Suppressor macrophage treated with lipopolysaccharide for 1 hour (primary cell): ENCODE measurements at places on chromosomes 11 and 22.

GRCh38 chr22:46039535-46039934 is 62.6 kb upstream of the WNT7B start:
- DNase-seq, result no peak

GRCh38 chr22:17733466-17733865 is 40.8 kb downstream of the BID start:
- no peak for DNase-seq

DNA sequence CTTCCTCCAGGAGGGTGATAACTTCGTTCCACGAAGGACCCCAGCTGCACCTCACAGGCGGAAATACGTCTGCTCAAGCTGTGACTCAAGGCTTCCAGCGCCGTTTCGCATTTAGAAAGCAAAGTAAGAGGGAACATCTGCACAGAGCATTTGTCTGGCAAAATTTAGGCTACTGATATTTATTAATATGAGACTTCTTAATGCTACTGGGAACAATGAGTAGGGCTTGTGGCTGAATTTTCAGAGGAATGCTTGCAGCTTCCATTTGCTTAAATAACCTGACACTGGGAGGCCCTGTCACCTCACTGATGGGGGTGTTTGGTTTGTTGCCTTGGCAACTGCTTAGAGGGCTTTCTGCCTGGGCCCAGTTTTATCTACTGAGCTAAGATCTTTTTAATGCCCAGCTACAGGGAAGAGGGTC is 14.7 kb upstream of the ST14 start:
- DNase-seq, result no peak

DNA sequence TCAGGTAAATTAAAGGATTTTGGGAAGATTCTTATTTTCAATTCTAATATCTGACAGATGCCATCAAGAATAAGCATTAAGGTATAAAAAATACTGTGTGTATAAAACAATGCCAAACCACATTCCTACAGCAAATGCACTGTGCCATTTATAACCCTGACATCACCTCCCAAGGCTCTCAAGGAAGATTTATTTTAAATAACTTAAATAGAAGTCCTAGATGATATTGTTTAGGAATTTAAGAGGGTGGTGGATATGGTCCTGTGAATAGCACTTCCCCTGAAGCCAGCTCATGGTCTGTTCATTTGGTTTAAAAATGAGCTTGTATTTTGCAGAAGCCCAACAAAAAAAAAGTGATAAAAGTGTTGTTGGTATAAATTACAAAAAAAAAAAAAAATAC is 32.1 kb downstream of the PPIL2 start:
- no peak for DNase-seq

DNA sequence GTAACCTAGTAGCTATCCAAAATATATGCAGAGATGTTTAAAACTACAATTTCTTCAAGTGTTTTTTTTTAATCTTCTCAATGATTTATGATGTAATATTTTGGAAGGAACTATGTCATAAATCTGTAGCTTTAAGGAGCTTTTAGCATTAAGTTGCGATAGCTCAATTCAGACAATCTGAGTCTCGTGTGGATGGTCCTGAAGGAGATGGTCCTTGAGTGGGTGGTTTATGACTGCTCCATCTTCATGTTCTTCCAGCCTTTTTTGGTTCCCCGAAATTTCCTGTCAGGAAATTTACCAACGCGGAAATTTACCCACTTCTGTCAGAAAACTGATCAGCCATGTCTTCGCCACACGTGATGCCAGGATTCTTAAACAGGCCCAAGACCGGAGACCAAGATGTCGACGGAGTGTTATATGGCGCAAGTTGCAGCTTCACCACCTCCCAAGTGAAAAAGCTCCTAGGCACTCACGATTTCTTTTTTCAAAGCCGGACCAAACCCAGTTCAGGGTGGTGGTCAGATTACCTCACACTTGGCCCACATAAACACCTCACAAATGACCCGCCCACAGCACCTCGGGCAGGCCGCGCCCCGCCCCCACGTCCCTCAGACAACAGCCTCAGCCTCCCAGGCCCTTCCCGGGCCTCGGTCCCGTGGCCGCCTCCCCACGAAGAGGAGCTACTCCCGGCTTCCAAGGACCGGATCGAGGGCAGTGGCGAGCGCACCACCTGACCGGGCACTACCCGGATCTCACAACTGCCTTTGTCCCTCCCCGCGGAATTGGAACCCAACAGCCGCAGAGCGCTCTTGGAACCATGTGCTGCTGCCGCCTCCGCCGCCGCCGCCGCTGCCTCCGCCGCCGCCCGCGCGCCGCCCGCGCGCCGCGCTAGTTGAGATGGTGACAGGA is at the start of gene MORC2:
Gene MORC2, minus strand, starts transcription at position 760 of the 909 bp plus-strand sequence. CDS start 885 bp downstream, outside the sequence.
- no peak for DNase-seq

DNA sequence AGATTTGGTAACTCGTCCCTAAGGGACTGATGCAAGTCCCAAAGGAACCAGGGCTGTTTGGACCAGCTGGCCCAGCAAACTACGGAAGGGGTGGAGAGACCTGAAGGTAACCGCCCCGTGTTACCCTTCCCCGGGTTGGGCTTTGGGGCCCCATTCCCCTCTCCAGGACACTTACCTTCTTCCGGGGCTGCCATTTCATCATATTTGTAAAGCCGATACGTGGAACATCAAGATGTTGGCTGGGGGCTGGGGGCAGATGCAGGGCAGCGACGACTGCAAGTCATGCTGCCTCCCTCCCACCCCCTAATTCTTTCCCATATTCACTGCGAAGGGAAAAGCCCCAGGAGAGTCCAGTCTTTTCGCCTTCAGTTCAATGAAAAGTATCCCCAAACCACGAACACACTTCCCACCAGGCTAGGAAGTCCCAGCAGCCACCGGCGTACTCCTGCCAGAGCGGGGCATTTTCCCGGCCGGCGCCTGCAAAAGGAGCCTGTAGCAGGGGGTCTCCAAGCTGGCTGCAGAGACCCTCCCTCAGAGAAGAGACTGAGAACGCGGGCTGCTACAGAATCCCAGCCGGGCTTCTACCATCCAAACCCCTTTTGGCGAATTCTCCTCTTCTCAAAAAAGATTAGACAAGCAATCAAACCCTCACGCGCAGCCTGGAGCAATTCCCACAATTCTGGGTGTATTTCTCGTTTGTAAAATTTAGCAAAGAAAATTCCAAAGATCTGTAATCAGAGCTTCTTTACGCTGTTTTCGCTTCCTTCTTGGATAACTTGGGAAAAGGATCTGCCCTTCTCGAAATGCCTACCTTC is 236.7 kb downstream of the TTC28 start:
- DNase-seq, result peak; percentile 21

DNA sequence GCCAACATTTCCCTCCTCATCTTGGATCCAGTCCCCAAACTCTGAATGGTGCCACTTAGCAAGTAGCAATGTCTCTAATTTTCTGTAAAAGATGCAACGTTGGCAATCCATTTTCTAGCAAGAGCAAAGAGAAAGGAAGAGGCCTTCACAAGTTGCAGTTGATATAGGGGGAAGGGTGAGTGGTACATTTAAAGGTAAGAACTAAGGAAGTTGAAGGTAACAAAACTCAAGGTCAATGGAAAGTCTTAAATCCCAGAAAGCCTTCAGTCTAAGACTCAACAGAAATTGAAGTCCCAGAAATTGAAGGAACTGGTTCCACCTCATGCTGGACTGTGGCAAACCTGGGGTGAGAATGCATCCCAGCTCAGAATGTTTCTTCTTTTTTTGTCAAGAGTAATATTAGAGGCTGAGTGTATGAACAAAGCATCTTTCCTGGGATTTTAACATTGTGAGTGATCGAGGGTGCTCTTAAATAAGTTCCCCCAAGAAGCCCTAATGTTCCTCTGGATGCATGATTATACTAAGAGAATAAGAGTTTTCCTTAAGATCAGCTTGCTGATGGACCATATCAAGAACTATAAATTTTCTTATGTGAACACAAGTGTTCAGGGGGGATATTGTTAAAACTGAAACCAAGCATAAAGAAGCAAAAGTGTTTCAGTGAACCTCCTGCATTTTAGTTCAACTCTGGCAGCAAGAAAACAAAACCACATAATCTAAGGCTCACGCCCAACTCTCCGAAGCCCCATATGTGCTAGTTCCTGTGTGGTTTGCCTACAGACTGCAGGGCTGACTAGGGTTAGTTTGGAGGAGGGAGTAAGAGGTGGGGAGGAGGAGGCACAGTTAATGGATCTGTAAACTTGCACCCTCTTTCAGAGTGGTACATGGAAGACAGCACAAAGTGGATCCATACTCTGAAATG is at the start of gene GRAP2:
Gene GRAP2, plus strand, starts transcription at position 779 of the 922 bp plus-strand sequence. CDS start 46,023 bp downstream, outside the sequence.
- no peak for DNase-seq

DNA sequence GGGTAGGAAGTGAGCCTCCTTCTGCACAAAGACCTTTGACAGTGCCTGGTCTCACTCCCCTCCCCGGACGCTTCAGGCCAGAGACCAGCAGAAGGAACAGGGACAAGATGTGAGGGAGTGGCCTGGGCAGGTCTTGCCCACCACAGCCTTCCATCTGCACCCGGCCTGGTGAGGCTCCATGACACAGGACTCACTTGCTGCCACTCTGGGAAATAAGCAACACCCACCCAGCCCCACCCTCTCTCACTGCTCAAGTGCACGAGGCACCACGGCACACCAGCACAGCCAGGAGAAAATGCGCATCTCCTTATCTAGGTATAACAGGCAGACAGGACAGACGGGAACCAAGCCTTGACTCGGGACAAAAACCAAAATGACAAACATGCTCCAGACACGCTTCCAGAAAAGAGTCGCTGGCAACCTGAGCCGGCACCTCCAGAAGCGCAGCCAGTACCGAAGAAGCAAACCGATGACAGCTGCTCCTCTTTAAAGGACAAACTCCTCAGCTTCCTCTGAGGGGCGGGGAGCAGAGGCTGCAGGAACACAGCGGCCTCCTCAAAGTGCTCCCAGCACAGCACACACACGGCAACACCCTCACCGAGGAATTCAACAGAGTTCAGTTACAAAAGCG is 41.7 kb downstream of the BRD1 start:
- no peak for DNase-seq

- DNase-seq, result no peak
Observed at GRCh38 chr11:111403051-111403726, 24.1 kb upstream of the POU2AF1 start.

GRCh38 chr11:19895776-19896175 is 183.1 kb downstream of the NAV2 start:
- no peak for DNase-seq

DNA sequence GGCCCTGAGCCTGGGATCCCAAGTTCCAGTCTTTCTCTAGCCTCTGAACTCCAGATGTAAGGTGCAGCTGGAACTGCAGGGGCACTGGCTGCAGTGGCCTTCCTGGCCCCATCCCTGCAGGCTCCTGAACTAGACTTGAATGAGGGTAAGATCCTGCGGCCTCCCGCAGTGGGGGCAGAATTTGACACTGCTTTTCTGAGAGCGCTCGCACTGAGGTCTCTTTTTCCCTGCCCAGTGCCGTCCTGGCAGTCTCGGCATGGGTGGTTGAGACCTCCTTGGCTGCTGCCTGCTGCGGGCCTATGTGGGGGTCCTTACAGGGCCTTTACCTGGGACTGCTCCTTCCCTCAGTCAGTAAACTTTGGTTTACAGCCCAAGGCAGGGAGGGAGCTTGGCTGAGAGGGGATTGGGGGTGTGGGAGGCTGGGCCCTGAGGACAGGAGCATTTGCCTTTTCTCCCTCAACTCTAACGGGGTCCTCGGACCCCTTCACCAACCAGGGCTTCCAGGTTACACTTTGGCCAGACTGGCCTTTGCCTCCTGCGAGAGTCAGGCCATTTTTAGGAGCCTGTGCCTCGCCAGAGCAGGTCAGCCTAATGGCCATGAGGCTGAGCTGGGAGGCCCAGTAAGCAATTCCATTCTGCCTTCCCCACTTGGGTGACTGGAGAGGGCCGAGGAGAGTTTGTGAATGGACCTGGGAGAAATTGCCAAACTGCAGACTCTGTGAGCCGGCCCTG is 35.4 kb downstream of the FAM83F start:
- DNase-seq, result no peak

GRCh38 chr11:116852261-116853031 is 15.0 kb upstream of the APOA1 start:
- DNase-seq, result peak; percentile 52

DNA sequence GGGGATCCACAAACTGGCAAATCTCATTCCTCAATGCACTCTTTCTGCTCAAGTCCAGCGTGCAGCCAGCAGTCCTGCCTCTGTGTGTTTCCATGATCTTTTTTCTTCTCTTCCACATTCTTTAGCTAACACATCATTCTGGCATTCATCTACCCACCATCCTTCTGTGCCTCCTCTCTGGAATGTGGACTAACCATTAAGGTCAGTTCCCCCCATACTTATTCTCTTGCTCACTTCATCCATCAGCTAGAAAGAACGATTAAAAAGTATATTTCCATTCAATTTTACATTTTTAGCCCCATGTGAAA is 7.8 kb downstream of the KIRREL3 start:
- DNase-seq, result no peak

- no peak for DNase-seq
Observed at GRCh38 chr11:130179396-130180306, 20.1 kb downstream of the ST14 start.

DNA sequence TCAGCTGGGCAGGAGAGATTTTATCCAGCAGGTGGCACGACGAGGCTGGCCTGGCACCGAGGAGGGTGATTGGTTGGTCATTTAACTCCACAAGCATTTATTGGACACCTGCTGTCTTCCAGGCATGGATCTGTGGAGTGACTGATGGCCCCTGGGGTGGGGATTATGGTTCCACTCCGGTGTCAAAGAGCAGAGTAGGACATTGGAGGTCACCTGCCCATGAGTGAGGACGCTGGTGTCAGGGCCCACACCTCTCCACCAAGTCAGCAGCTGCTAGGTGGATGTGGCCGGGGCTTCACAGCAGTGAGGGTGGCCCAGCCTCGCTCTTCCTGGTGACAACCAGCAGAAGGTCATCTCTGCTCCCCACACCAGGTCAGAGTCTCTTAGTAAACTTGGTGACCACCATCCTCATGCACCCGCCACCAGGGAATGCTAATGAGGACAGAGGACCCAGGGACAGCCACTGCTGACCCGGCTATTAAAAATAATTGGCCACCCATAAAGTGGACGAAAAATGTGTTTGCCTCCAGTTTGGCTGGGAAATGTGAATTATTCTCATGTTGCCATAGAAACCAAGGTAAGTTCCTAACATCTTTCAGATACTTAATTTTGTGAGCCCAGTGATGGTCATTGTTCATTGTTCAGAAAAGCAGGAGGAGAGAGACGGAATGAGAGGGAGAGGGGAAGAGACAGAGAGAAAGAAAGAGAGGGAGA is 428.7 kb downstream of the TBC1D22A start:
- DNase-seq, result no peak

- no peak for DNase-seq
Observed at GRCh38 chr22:42273855-42274451, 3.5 kb upstream of the TCF20 start.

DNA sequence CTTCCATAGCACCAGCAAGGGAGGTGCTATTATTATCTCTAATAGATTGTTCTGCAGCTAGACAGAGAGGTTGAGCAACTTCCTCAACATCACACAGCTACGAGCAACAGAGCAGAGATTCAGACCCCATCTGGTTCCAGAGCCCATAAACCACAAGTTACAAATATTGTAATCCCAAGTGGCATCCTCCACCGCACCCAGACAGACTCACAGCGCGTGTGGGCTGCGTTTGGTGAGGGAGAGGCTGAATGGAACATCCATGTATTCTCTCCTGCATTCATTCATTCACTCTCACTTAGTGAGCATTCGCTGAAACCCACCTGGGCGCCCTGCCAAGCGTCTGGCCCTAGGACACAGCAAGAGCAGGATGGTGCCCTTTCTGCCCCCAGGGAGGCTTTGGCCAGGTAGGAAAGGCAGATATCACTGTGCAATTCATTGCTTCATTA is 33.5 kb downstream of the LIF start:
- no peak for DNase-seq
